ENCODE measurements at places on chromosomes 3 and 15.
A peak's percentile ranks its signal among the peaks of the same experiment; 100 is the strongest.

DNA sequence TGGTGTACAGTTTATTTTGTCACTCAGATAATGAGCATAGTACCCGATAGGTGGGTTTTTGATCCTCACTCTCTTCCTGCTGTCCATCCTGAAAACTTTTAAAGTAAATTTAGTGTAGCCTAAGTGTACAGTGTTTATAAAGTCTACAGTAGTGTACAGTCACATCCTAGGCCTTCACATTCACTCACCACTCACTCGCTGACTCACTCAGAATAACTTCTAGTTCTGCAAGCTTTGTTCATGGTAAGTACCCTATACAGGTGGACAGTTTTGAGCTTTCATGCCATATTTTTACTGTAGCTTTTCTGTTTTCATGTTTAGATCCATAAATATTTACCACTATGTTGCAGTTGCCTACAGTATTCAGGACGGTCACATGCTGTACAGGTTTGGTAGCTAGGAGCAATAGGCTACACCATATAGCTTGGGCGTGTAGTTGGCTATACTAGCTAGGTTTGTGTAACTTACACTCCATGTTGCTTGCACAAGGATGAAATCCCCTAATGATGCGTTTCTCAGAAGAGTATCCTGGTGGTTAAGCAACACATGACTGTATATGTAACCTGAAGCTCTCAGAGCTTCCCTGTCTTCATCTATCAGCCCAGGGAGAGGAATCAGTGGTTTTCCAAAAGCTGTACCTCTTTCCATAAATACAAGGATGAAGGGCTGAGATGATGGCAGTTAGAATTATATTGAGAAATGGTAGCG is 87.6 kb upstream of the SLC25A26 start:
- DNase-seq = no peak

DNA sequence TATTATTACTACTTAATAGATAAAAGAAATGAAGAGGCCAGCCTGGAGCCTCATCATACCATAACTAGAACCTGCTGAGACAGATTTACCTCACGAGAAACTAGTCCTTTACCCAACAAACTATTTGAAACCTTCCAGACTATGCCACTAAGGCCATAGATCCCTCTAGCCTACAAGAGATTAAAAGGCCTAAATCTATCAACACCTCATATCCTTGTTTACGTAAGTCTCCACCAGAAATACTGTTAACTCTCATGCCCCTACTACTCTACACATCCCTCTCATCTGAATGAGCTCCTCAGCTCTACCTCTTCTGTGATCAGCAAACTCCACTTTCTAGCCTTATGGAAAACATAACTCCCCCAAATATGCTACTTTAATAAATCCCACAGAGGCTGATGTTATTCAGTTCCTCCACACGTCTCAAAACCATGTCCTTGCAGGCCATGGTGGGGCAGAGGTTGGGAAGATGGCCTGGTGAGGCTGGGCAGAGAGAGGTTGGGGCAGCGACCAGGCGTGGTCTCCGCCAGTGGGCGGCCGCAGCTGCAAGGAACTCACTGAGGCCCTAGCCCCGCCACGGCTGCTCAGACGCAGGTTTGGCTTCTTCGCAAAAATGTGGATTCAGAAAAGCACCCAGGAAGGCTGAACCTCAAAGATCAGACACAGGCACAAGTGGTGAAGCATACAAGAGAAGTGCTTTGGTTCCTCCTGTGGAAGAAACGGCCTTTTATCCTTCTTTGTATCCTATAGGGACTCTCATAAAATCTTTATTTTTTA is 65.8 kb downstream of the GSK3B start:
- no peak for DNase-seq

GRCh38 chr15:42914728-42915497 is 5.7 kb downstream of the TTBK2 start:
- peak; percentile 27 for DNase-seq

- peak; percentile 85 for DNase-seq
These were observed 29.9 kb downstream of the MBNL1 start for GRCh38 chr3:152298393-152299248.

GRCh38 chr3:125357032-125357658 is 18.0 kb downstream of the ZNF148 start:
- no peak for DNase-seq

- DNase-seq = no peak
These were observed 18.1 kb downstream of the CYP11A1 start for GRCh38 chr15:74349241-74349778.

- DNase-seq = no peak
These were observed 11.2 kb downstream of the DLL4 start for GRCh38 chr15:40940296-40940801.

- no peak for DNase-seq
These were observed 90.9 kb upstream of the NEO1 start for GRCh38 chr15:72961346-72961745.

GRCh38 chr3:64748244-64748904 is 60.6 kb upstream of the ADAMTS9 start:
- DNase-seq = peak; percentile 55

DNA sequence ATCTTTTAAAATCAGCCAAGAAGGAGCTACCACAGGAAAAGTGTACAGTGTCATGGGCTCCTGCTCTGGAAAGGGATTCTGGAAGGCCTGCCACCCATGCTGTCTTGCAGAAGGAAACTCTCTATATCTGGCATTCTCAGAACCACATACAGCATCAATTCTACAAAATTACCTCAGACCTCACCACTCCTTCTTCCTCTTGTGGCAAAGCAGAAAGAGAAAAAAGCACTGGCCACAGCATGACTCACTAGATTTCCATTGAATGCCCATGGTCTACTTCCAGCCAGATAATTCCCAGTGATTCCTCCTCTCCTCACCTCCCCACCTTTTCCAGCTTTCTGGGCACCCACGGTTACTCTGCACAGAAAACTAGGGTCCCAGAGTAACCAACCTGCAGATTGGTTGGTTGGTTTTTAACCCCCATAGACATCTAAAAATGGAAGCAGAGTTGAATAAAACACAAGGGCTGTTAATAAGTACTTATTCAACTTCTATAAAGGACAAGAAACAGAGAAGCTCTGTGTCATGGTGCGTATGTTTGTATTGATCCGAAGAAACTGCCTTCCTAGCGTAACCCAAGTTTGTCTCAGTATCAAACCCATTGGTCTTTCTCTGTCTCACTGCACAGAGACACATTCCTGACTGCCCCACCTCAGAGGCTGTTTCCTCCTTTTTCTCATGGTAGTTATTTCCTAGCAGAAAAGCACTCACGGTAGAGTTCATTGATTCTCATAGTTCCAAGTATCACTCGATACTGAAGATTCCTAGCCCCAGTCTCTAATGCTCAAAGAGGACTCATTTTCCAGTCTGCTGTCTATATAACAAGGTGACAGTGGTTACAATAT is 67.7 kb downstream of the LDHAL6B start:
- DNase-seq = no peak

DNA sequence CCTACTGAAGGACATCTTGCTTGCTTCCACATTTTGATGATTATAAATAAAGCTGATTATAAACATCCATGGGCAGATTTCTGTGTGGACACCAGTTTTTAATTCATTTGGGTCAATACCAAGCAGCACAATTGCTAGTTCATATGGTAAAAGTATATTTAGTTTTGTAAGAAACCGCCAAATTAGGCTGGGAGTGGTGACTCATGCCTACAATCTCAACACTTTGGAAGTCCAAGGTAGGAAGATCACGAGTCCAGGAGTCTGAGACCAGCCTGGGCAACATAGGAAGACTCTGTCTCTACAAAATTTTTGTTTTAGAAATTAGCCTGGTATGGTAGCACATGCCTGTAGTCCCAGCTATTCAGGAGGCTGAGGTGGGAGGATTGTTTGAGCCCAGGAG is 52.6 kb upstream of the ABHD2 start:
- no peak for DNase-seq

DNA sequence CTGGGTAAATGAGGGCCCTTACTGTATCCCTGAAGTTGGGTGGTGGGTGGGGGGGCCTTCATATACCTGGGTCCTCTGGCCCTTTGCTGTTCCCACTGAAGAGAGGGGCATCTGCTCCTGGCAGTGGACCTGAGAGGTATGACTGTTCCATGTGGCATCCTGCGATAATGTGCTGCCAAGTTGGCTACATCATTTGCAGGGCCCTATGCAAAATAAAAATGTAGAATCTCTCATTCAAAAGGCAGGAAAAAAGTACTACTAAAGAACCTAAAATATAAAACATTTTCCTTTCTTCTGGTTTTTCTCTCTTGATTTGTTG is 49.2 kb upstream of the RYK start:
- DNase-seq = no peak

DNA sequence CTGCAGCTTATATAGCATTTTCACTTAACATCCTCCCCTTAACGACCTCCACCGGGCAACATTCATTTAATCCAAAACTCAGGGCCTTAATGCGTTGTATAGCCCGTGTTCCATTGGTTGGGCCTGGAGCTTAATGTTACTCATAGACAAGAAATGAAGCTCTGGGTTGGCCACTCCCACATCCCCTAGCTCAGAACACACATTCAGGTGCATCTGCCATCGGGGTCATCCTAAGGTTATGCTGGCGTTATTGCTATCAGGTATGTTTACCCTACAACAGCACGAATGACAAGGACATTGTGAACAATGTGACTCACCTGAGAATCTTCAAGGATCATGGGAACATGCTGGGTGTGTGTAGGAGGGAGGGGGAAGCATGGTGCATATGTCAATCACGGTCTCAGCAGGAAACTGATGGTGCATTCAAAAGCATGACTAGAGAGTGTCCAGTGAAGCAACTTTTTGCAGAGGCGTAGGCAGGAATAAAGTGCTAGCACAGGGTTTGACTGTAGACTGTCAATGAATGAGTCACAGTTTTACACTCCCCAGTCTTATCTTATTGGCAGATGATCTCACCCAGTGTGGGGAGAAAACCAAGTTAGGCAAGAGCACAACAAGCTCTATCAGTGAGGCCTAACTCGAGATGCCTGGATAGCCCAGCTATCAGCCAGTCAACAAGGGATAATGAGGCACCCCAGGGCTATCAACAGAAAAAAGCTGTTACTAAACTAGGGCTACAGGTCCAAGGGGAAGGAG is 402.1 kb upstream of the MCTP2 start:
- no peak for DNase-seq

GRCh38 chr3:126511291-126511690 is 6.3 kb downstream of the UROC1 start:
- DNase-seq = no peak

- no peak for DNase-seq
These were observed 1.9 kb upstream of the RAB43 start for GRCh38 chr3:129123314-129124060.

DNA sequence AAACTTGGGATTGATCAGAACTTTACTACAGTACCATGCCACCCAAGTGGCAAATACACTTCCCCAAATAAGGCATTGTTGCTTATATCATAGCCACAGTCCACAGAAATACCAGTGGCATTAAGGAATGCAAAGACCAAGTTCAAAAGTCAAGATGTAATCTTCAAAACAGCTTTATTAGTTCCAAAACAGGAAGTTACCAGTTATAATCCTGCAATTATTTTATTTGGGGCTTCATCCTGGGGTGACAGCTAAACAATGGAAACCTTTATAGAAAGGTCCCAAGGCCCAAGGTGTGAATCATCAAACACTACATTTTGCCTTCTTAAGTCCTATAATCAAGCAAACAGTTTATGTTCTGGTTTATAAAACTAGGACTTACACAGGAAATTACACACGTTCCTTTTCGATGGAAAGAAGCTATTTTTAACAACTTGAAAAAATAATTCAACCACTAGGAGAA is 30.3 kb upstream of the RNF7 start:
- no peak for DNase-seq

- no peak for DNase-seq
These were observed 182.4 kb downstream of the CBLB start for GRCh38 chr3:105686278-105686897.

DNA sequence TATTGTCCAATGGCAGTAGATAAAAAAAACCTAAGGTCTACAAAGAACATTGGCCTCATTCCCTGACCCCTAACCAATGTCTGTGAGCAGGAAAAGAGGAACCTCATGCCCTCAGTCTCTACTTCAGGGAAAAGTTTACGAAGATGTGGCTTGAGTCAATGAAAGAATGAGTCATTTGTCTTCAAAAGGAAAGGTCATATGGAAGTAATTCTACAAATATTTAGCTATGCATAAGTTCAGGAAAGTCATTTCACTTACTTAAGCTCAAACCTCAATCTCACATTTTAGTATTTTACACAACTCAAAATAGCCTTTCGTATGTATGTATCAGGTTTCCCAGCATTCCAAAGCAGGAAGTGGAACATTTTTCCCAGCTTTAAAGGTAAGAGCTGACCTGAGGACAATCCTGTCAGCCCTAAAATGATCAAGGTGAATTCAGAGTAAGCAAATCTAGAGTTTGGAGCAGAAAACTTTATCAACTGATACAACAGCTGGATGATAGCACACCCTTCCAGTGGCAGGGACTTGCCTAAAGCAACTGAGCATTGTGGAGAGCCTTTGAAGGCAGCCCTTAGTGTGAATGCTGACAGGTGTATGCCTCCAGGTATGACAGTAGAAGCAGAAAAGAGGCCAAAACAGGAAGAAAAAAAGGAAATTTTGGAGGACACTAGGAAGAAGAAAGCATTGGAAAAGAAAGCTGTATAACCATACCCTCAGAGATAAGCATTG is 53.9 kb upstream of the ACKR4 start:
- DNase-seq = no peak

GRCh38 chr3:130509008-130509407 is 8.0 kb upstream of the COL6A6 start:
- DNase-seq = no peak

DNA sequence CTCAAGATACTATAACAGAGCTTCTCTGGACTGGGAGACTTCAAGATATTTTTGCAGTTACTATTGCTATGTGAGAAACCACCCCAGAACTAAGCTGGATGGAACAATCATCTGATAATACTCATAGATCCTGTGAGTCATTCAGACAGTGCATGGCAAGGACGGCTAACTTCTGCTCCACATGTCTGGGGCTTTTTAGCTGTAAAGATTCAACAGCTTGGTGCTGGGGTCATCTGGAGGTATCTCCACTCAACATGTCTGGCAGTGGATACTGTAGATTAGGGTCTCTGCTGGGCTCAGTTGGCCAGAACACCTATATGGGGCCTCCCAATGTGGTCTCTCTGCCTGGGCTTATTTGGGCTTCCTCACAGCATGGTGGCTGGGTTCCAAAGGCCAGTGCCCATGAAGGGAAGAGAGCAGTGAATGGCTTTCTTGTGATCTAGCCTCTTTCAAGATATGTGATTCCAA is 117.3 kb upstream of the SLC7A14 start:
- no peak for DNase-seq

DNA sequence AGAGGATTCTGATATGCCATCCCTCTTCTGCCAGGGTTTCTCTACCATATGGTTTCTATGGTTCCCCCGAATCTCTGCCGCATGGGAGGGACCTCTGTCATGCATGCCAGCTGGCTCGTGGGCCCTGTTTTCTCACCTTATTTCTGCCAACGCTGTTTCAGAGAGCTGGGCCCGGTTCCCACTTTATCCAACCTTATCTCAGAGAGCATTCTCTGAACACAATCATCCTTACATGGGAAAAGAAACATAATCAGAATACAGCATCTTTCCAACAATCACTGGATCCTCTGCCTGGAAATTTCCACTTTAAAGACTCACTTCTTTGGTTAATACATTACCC is 234.5 kb upstream of the ZBTB20 start:
- DNase-seq = no peak

- no peak for DNase-seq
These were observed 134.8 kb downstream of the ASB7 start for GRCh38 chr15:100737214-100737613.

GRCh38 chr15:35293353-35294130 is 208.4 kb upstream of the NANOGP8 start:
- DNase-seq = no peak
